ENCODE measurements at places on chromosomes 12 and 14.

DNA sequence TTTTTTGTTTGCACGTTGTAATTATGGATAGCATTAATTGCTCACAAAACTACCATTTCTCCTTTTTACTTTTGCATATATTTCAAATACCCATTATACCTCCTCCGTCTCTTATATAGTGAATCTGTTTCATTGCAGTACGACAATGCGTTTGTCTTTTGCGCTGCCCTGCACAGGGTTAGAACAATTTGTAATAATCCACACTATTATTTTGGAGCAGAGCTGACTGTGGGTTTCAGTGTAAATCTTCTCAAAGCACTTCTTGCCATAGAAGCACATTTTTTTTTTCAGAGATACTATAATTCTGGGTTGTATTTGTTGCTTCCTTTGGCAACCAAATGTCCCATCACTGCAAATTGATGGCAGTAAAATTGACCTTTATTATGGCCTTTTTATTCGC is 451.8 kb upstream of the STXBP6 start:
- DNase-seq: no peak

DNA sequence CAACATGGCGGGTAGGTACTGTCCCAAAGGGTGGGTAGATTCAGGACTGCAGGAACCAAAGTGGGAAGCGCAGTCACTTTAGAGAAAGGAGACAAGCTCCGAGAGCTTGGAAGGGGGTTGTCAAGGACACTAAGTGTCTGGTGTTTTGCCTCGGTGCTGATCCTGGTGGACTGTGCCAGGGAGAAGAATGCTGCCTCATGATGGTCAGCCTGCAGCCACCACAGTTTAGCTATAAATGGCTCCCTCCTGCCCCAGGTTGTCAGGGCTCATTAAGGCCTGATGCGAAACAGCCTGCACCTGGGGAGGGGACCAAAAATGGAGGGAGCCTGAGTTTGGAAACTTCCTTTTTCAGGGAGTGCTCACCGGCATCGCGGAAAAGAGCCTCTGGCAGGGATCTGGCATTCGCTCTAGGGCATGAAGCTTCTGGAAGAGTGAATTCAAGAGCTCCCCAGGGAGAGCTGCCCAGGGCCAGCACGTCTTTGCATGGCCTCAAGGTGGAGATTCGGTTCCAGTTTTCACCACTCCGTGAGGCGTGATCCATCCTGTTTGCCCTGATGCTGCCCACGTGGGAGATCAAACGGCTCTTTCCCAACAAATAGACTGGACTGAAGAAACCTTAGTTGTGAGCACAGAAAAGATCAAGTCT is 164.0 kb downstream of the FOXN3 start:
- no peak for DNase-seq

DNA sequence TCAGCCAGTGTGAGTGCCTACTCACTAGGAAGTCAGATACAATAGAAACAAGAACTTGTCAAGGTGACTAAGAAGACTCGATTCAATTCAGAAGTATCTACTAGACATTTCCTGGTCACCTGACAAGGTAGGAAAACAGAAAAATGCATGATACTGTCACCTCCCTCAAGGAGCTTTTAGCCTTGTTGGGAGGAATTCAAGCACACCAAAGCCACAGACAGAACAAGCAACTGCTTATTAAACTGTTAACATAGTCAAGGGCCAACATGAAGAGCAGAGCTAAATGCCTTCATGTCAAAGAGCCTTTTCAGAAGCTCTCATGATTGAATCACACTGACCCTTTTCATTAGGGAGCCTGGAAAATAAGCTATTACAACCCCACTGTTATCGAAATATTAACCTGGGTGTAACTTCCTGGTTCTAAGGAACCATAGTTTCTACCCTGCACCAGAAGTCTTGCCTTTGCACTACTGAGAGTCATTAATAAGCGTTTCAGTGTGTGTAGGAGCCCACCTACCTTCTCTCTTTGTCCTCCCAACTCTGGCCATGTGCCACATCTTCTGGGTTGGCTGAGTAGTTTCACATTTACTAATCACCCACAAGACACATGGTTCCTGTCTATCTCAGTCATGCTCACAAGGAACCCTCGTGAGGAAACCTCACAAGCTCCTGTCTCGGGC is 31.0 kb upstream of the LGALS3 start:
- peak; percentile 56 for DNase-seq

GRCh38 chr12:11732023-11732422 is 82.5 kb downstream of the ETV6 start:
- DNase-seq: no peak

- peak; percentile 86 for DNase-seq
These were observed 33.5 kb downstream of the DAD1 start for GRCh38 chr14:22555384-22556011.

DNA sequence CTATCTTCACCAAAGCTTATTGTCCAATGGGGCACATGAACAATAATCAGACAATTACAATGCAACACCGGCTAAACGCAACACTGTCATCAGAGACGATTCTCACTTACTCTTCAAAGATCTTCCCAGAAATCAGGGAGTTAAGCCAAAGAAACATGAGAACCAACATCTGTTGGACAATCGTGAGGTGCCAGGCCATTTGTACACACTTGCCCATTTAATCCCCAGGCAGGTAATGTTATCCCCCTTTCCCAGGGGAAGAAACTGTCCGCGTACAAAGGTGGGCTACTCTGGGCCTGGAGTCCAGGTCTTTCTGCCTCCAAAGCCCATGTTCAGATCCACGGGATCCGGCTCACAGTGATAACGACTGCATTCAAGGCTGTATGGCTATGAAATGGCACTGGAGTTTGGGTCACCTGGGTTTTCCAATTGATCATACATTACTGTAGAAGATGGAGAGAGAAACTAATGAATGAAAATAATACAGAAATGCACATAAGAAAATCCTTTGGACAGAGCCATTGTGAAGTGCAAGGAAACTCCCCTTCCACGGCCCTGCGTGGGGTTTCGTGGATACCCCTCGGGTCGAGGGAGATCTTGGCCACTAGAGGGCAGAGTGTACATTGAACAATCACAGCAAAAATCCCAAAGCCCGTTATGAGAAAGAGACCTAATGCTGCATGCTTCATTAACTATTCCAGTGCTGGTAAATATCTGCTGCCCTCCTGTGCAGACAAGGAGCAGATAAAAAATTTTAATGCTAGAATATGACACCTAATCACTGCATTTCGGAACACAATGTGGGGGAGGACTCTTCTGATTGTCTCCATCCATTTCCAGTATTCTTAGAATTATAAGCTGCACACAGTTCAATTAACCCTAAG is 111.4 kb downstream of the EGLN3 start:
- peak; percentile 67 for DNase-seq

DNA sequence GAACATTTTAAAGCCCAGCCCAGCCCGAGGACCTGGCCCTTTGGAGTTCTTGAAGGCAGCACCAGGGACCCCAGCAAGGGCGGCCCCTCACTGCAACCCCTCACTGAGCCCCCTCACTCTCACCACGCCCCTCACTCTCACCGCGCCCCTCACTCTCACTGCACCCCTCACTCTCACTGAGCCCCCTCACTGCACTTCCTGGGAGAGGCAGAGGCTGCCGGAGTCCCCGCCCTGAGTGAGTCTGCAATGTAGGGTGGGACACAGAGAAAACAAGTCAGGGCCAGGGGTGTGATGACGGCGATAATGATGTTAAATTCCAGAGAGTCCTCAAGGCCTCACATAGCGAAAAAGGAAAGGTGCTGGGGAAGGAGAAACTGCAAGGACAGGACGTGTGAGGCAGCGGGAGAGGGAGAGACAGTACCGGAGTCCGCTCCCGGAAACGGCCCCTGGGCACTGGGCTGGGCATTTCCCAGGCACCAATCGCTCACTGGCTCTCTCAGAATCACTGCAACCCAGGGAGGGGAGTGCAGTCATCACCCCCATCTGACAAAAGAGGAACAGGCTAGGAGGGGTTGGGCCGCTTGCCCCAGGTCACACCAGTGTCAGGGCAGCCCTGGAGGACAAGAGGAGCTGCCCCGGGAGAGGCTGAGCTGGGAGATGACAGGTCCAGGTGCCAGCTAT is 24.9 kb downstream of the CCDC88C start:
- peak; percentile 63 for DNase-seq

DNA sequence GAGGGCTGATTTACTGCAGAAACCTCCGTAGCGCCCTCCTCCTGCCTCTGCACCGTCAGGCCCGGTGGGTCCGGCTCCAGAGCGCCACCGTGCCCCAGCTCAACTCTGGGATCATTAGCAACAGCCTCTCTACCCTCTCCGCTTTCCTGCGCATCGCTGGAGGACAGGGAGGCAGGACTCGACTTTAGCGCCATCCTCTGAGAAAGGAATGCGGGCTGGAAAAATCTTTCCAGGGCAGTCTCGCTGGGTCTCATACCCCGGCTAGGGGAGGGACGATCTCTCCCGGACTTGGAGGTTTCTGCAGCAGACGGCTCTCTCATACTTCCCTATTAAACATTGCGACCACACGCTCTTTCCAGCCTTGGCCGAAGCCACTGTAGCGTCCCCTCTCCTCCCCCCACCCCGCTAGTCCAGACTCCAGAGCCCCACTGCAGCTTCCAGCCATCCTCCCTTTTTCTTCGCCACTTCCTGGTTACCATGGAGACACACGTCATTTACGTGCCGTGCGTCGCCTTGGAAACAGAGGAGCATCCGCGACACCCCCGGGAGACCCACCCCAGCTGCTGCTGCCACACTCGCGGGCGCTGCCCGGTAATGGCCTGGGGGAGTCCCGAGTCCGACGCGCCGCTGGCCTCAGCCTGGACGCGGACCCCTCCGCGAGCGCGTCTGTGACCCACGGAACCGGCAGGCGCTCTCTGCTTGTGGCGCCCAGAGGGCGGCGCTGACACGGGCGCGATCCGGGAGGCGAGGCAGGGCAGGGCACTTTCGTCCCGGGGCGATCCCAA is at the start of gene CCDC184:
TSS of gene CCDC184 (plus strand) at position 554 of the 785 bp plus-strand sequence. CDS start 479 bp downstream, outside the sequence.
- peak; percentile 88 for DNase-seq

- DNase-seq: no peak
These were observed 786.8 kb downstream of the TMTC2 start for GRCh38 chr12:83473408-83474095.

GRCh38 chr12:127761880-127762279 is 505.1 kb upstream of the TMEM132C start:
- no peak for DNase-seq

GRCh38 chr12:18145924-18146323 is 55.9 kb upstream of the RERGL start:
- DNase-seq: no peak

GRCh38 chr12:112962561-112962960 is 15.8 kb upstream of the OAS2 start:
- no peak for DNase-seq

GRCh38 chr14:100140452-100141078 is 18.9 kb downstream of the DEGS2 start:
- DNase-seq: no peak

DNA sequence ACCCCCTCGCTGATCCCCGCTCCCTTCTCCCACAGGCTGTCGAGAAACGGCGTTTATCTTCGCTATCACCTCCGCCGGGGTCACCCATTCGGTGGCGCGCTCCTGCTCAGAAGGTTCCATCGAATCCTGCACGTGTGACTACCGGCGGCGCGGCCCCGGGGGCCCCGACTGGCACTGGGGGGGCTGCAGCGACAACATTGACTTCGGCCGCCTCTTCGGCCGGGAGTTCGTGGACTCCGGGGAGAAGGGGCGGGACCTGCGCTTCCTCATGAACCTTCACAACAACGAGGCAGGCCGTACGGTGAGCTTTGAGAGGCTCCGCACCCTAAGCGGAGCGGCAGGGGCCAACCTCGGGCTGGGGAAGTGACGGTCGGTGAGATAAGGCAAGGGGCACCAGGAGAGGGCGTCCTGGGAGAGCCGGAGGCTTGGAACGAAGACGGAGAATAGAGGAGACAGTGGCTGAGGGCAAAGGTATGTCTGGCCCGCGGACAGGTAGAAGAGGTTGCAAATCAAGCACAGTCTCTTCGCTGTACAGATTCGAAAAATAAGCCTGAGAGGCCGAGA is 2.3 kb downstream of the WNT1 start:
- DNase-seq: peak; percentile 49

DNA sequence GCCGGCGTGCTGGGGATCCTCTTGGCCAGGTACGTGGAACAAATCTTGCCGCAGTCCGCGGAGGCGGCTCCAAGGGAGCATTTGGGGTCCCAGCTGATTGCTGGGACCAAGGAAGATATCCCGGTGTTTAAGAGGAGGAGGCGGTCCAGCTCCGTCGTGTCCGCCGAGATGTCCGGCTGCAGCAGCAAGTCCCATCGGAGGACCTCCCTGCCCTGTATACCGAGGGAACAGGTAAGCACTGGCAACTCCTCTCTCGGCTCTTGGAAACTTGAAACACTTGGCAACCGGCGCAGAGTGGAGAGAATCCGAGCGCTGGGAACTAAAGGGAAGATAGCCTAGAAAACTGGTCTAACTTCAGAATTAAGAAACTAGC is 1.7 kb downstream of the PDE3A start:
- DNase-seq: no peak

DNA sequence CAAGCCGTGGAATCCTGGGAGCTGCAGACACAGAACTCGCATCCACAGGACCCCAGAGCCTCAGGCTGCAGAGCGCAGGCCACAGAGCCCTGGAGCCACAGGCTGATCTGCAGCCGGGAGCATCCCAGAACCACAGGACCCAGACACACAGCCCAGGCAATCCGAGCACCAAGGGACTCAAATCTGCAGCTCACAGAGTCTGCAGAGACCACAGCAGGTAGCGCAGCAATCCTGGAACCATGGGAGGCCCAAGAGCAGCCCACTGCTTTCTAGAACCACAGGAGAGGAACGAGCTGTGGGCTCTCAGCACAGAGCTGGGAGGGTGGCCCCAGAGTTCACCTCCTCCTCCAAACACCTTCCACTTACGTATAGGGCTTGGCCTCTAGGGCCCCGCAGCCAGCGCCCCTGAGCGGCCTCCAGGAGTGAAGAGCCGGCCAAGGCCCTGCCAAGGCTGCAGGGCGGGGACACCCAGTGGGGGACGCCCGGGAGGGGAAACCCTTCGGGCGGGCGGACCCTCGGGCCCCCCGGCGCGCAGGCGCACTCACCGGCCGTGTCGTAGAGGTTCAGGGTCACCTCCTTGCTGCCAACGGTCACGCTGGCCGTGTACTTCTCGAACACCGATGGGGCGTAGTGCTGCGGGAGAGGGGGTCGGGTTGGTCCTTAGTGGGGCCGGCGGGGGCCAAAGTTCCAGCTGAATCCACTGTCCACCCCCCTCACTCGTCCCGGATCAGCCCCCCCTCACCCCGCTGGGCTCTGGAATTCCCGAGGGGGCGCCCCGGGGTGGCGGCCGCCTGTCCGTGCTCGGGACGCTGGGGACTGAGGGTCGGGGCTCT is 665 bp downstream of the RHOF start:
- DNase-seq: peak; percentile 74
